Activated T-helper 1 cell treated with anti-CD3 and anti-CD28 coated beads, Interleukin-12 subunit alpha, Interleukin-12 subunit beta, Interleukin-2, Interleukin-4 antibody, amounts not matched to agents 30 ng/mL and 10 ng/mL and 1 ng/mL, durations not matched to agents 14 hours and 24 hours and 36 hours (primary cell): ENCODE measurements at places on chromosomes 5 and 9. TPM values are rescaled to one million over a fixed set of nuclear protein-coding genes. Genes with fewer than 3 reads are reported as not detected.

IDNK gene
- total RNA-seq = 4.5 and 6.3 TPM in 2 replicates

SHISAL2B gene
- not detected in 2 replicates for total RNA-seq

RABGAP1 gene
- 26.6 and 30.2 TPM in 2 replicates for total RNA-seq

BTNL8 gene
- not detected in 2 replicates for total RNA-seq

CAST gene
- 104 and 112 TPM in 2 replicates for total RNA-seq

TLX3 gene
- total RNA-seq = not detected in 2 replicates

ELOVL7 gene
- 0.34 and 0.49 TPM in 2 replicates for total RNA-seq

PDLIM4 gene
- total RNA-seq = 1.4 and 2.0 TPM in 2 replicates

GTF3C5 gene
- 87.8 and 89.0 TPM in 2 replicates for total RNA-seq

DNA sequence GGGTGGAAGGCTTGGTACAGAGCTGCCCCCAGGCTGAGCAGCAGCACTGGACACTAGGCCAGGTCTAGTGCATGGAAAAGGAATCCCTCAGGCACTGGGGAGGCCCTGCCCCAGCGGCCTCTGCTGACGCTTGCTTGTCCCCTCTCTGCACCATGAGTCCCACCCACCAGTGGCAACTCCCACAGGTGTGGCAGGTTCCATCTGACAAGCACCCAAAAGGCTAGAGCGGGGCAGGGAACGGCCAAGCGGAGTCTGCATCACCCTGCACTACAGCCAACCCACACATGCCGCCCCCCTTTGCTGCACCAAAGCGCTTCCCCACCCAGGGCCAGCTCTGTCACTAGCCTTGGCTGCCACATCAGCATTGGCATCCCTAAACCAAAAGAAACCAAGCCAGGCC lies 115.2 kb upstream of the SARDH start:
- no peaks in the 10 kb centered on the region for H3K4me1 ChIP-seq
- DNase-seq = no peak
- H3K4me3 ChIP-seq = no peak overlapping the region
- H3K27ac ChIP-seq = no peak overlapping the region
- no peaks in the 10 kb centered on the region for H3K36me3 ChIP-seq
- no peaks in the 10 kb centered on the region for H3K27me3 ChIP-seq

DNA sequence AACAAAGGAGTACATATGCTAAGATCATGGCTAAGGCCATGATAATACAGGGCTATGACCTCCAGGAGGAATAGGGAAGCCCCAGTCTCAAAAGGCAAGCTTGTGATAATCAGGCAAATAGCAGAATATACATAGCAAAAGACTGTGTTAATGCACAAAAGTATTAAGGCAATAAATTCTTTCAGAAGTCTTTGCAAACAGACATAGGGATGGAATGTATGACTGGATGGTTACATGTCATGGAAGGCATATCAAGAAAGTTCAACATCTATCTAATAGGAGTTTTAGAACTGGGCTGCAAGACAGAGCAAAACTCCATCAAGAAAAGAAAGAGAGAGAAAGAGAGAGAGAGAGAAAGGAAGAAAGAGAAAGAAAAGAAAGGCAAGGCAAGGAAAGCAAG lies 264.5 kb upstream of the CDH6 start:
- H3K4me3 ChIP-seq = no peak overlapping the region
- no peaks in the 10 kb centered on the region for H3K36me3 ChIP-seq
- H3K4me1 ChIP-seq = no peaks in the 10 kb centered on the region
- no peaks in the 10 kb centered on the region for H3K27me3 ChIP-seq
- H3K27ac ChIP-seq = no peak overlapping the region

GRCh38 chr9:131660466-131661405 lies 79.1 kb downstream of the RAPGEF1 start:
- DNase-seq = no peak
- no peaks in the 10 kb centered on the region for H3K27me3 ChIP-seq
- peaks cover 37% of the 10 kb centered on the region for H3K36me3 ChIP-seq
- peak overlapping the region; percentile 62 for H3K27ac ChIP-seq
- H3K4me3 ChIP-seq = no peak overlapping the region

- peaks cover 31% of the 10 kb centered on the region for H3K4me1 ChIP-seq
- H3K27me3 ChIP-seq = no peaks in the 10 kb centered on the region
- H3K36me3 ChIP-seq = peaks cover 51% of the 10 kb centered on the region
- no peak for DNase-seq
- H3K27ac ChIP-seq = no peak overlapping the region
Observed at GRCh38 chr5:82274343-82275211, 3.6 kb downstream of the RPS23 start.

- no peak overlapping the region for H3K27ac ChIP-seq
- no peaks in the 10 kb centered on the region for H3K27me3 ChIP-seq
- H3K4me1 ChIP-seq = no peaks in the 10 kb centered on the region
- no peak for DNase-seq
Observed at GRCh38 chr9:108271646-108272348, 584.0 kb downstream of the ACTL7B start.

DNA sequence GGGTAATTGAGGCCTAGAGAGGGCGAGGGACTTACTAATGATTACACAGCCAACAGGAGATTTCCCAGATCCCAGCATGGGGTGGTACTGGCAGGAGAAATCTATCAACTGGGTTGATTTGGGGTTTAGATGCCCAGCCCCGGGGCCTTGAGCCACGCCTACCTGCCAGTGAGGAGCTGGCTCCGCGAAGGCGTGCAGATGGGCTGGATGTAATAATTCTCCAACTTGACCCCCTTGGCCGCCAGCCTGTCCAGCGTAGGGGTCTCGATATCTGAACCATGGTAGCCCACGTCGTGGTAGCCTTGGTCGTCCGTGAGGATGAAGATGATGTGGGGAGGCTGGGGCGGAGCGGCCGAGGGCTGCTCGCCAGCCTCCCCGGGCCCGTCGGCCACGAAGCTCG lies 804 bp downstream of the ARSI start:
- no peaks in the 10 kb centered on the region for H3K4me1 ChIP-seq
- H3K4me3 ChIP-seq = no peak overlapping the region
- no peaks in the 10 kb centered on the region for H3K36me3 ChIP-seq
- H3K27me3 ChIP-seq = peaks cover 34% of the 10 kb centered on the region

DNA sequence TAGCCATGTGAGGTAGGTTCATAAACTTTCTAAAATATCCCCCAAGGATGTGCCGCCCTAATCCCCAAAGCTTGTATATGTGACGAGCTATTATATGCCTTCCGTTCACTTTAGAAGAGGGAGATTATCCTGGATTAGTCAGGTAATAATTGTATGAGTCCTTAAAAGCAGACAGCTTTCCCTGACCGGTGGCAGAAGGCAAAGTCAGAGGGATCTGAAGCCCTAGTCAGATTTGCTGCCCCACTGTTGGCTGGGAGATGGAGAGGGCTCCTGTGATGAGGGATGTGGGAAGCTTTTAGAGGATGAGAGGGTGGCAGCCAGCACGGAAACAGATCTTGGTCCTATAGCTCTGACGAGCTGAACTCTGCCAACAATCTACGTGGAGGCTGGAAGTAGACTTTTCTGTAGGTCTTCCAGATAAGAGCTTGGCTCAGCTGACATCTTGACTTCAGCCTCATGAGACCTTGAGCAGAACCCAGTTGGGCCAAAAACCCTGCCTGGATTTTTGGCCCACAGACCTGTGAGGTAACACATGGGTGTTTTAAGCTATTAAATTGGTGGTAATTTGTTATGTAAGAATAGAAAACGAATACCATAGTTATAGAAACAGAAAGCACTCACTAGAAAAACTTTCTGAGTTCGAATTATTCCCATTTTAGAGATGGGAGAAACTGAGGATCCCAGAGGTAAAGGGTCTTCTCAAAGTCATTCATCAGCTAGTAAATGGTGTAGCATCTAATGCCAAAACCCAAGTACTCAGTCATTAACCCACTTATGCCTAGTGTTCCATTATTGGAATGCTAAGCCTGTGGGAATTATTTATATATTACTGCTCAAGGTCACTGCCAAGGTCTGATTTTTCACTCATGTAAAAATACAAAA lies 48.9 kb downstream of the SH3PXD2B start:
- no peak for DNase-seq
- peaks cover 10% of the 10 kb centered on the region for H3K27me3 ChIP-seq
- no peak overlapping the region for H3K27ac ChIP-seq
- H3K36me3 ChIP-seq = no peaks in the 10 kb centered on the region
- H3K4me1 ChIP-seq = no peaks in the 10 kb centered on the region

DNA sequence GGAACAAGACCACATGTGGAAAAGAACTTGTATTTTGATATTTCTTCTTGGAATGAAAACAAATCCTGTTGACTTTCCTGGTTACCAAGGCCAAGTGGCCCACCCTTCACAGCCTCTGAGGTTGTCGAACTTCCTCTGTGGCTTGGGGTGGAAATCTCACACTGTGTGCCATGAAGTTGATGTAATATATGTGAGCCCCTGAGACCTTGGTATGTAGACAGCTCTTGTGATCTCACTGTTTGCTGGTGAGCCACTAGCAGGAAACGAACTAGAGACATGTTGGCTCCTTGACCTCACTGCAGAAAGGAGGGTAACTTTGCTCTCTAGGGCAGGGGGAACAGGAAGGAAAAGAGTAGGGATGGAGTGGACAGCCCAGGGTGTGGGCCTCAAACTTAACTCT lies 159.4 kb downstream of the ARHGAP26 start:
- no peaks in the 10 kb centered on the region for H3K27me3 ChIP-seq
- H3K27ac ChIP-seq = peak overlapping the region; percentile 62
- peaks cover 54% of the 10 kb centered on the region for H3K4me1 ChIP-seq
- H3K4me3 ChIP-seq = no peak overlapping the region

- no peaks in the 10 kb centered on the region for H3K27me3 ChIP-seq
- H3K36me3 ChIP-seq = no peaks in the 10 kb centered on the region
- no peak overlapping the region for H3K27ac ChIP-seq
- DNase-seq = no peak
- H3K4me1 ChIP-seq = no peaks in the 10 kb centered on the region
- H3K4me3 ChIP-seq = no peak overlapping the region
Observed at GRCh38 chr5:120358949-120359348, 105.2 kb upstream of the PRR16 start.

GRCh38 chr5:61614606-61615005 lies 282.5 kb downstream of the ZSWIM6 start:
- H3K4me3 ChIP-seq = no peak overlapping the region
- no peaks in the 10 kb centered on the region for H3K36me3 ChIP-seq
- H3K27me3 ChIP-seq = peaks cover 7% of the 10 kb centered on the region

GRCh38 chr5:16572289-16573015 lies 44.3 kb downstream of the RETREG1 start:
- H3K36me3 ChIP-seq = peaks cover 10% of the 10 kb centered on the region
- H3K27me3 ChIP-seq = no peaks in the 10 kb centered on the region
- no peak overlapping the region for H3K4me3 ChIP-seq
- no peak for DNase-seq

GRCh38 chr5:78972654-78973428 lies 12.3 kb downstream of the ARSB start:
- H3K4me1 ChIP-seq = no peaks in the 10 kb centered on the region
- H3K27ac ChIP-seq = no peak overlapping the region
- H3K27me3 ChIP-seq = peaks cover 5% of the 10 kb centered on the region
- DNase-seq = no peak

DNA sequence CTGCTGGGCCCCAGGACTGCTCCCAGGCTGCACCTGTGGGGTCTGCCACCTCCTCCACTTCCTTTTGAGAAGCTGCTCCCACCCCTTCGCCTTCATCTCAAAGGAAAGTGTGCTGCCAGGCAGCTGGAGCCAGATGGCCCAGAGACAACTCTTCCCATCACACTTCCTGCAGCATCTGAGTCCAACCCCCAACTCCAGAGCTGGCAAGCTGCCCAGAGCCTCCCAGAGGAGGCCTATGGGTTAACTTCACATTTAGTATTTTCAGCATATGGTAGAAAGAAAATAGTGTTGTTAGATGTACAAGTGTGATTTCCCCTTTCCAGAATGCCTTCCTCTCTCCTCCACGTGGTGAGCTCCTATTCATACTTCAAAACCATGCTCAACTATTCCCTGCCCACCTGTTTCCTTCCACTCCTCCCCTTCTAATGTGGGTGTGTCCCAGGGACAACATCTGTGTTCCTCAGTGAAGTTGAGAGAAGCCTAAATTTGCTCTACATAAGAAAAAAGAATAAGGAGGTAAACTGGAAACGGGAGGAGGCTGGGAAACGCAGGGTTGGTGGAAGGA lies 38.6 kb upstream of the KCNMB1 start:
- H3K36me3 ChIP-seq = no peaks in the 10 kb centered on the region
- no peaks in the 10 kb centered on the region for H3K4me1 ChIP-seq
- DNase-seq = no peak
- H3K27me3 ChIP-seq = peaks cover 16% of the 10 kb centered on the region
- no peak overlapping the region for H3K27ac ChIP-seq

- H3K4me3 ChIP-seq = no peak overlapping the region
- DNase-seq = no peak
Observed at GRCh38 chr5:17222664-17223063, 5.2 kb downstream of the BASP1 start.
